ENCODE measurements at places on chromosomes 12 and 14.

DNA sequence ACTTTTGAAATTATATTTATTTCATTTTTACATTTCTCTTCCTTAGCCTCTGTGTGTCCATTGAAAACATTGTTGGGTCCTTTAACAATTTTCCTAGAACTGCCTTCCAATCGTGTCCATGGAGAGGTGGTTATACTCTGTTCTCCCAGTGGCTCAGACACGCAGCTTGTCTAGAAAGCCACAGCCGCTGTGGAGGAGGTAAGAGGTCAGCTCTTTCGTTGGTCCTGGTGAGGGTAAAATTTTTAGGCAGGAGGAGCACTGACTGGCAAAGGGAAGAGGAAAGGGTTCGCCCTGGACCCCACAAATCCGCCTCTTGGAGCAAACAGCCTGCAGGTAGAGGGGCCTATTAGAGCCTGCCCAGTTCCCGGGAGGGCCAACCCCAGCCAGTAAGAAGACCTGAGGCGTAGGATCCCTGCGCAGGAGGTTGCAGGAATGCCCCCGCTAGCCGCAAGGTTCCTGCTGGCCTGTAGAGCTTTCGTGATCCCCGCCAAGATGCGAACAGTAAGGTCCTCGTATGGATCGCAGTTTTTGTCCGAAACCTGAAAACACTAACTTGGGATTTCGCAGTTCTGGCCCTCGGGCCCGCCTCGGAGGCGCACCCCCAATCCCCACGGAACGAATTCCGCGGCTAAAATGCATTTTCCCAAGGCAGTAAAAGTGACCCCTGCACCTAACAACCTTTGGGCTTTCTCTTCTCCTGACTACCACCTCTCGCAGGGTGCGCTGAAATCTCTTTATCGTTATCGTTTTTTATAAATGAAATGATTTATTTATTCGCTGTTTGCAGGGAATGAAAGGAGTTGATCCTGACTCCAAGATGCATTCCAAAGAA lies 7.5 kb upstream of the PAX9 start:
- peaks cover 100% of the 10 kb centered on the region for H3K27me3 ChIP-seq
- peaks cover 9% of the 10 kb centered on the region for H3K4me1 ChIP-seq
- no peaks in the 10 kb centered on the region for H3K36me3 ChIP-seq
- peak overlapping the region; percentile 22 for H3K4me3 ChIP-seq
- no peak for DNase-seq

DNA sequence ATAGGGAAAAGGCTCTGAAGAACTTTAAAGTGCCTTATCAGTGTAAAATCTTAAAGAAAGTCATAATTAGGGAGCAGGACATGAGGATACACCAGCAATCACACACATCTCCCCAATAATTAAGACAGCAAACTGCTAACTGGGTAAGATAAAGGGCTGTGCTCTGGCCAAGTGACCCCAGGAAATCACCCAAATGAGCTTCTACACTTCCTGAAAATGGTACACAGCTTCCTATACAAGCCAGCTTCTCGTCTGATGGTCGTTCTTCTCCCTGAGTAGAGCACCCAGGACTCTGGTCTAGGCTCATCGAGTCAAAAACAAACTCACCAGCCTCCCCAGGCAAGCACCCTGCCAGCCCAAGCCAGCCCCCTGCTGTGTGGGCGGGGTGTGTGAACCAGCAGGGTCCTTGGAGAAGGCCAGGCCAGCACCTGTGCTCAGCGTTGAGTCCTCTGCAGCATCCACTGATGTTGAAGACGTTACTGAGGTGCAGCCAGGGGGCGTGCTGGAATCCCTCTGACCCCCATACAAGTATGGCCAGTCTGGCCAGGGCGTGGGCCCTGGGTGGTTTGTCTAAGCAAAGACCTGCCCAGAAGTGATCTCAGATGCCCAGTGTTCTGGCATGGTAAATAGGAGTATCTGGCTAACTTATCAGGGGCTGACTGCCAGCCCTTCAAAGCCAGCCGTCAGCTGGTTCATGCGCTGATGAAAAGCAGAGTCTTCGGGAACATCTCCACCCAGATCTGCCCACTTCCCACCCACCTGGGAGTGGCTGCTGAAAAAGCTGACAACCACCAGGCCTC lies 41.4 kb downstream of the ACTN1 start:
- DNase-seq = no peak
- H3K4me3 ChIP-seq = no peak overlapping the region
- H3K36me3 ChIP-seq = peaks cover 5% of the 10 kb centered on the region
- H3K27ac ChIP-seq = peak overlapping the region; percentile 73

DNA sequence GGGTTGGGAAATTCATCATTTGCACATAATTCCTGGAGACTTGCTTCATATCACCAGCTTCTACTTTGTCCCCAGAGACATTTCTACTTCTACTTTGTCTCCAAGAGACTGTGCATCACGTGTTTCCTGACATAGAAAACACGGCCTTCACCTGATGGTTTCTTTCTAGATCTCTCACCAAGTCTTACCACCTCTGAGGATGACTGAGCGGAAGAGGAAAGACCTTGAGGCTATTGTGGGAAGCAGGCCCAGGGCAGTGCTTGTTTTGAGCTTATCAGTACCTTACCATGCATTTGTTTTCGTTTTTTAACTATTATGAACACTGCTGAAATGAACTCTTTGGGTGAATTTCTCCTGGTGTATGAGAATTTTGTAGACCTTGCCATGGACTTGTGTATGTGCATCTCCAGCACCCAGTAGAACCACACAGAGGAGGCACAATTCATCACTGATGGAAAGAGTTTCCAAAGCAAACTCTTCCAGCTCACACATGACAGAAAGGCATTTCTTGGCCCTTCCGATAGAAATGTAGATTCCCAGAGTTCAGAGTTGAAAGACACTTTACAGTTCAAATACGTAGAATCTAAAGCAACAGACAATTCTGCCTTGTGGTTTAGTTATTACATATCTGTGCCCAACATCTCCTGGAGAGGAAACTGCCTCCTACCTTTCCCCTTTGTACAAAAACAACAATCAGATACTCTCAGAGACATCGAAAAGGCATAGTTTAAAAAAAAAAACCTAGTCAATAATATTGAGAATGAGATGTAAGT lies 434.7 kb downstream of the FUT8 start:
- no peak overlapping the region for H3K27ac ChIP-seq
- H3K36me3 ChIP-seq = no peaks in the 10 kb centered on the region
- H3K27me3 ChIP-seq = no peaks in the 10 kb centered on the region
- H3K4me3 ChIP-seq = no peak overlapping the region
- H3K4me1 ChIP-seq = peaks cover 5% of the 10 kb centered on the region

DNA sequence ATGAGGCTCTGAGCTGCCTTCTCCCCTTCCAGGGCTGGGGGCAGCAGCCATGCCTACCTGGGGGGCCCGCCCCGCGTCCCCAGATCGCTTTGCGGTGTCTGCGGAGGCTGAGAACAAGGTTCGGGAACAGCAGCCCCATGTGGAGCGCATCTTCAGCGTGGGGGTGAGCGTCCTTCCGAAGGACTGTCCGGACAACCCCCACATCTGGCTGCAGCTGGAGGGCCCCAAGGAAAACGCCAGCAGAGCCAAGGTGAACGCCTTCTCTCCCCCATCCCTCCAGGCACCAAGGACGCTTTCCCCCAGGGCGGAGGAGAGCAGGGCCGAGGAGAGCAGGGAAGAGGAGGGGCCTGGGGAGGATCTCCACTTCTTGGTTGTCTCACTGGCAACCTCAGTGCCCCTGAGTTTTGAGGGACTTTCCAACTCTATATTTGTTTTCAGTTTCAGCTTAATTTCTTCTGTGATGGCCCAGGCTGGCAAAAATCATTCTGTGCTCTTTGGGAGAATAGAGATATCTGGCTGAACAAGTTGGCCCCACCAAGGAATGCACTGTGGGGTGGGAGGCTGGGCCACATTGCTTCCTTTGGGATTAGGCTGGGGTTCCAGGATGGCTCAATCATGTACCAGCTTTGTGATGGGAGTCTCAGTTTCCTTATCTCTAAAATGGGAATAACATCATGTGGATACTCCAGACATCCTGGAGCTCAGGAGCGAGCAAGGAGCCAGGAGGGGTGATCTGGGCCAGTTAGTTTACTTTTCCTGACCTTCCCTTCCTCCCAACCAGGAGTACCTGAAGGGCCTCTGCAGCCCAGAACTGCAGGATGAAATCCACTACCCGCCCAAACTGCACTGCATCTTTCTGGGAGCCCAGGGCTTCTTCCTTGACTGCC lies 1.2 kb downstream of the KHNYN start:
- peak overlapping the region; percentile 90 for H3K4me3 ChIP-seq
- peak overlapping the region; percentile 80 for H3K27ac ChIP-seq
- H3K4me1 ChIP-seq = peaks cover 29% of the 10 kb centered on the region
- peak; percentile 66 for DNase-seq
- peaks cover 20% of the 10 kb centered on the region for H3K36me3 ChIP-seq

DNA sequence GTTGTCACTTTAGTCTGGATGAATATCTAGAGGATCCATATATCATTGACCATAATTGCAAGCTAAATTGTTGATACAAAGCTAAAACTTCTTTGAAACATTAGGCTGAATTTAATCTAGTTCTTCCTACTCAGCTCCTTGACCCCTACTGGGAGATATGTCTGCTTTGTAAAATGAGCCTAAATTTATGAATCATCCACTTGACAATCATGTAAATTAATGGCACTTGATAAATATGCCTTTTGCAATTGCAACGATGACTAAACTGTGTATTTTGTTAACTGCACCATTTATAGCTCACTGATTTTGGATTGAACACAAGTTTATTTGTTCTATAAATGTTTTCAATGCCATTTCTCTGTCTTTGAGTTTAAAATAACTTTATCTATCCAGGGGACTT lies 1616.5 kb upstream of the FLRT2 start:
- no peak overlapping the region for H3K4me3 ChIP-seq
- no peak overlapping the region for H3K27ac ChIP-seq
- no peaks in the 10 kb centered on the region for H3K27me3 ChIP-seq
- DNase-seq = no peak
- H3K4me1 ChIP-seq = peaks cover 5% of the 10 kb centered on the region
- no peaks in the 10 kb centered on the region for H3K36me3 ChIP-seq

DNA sequence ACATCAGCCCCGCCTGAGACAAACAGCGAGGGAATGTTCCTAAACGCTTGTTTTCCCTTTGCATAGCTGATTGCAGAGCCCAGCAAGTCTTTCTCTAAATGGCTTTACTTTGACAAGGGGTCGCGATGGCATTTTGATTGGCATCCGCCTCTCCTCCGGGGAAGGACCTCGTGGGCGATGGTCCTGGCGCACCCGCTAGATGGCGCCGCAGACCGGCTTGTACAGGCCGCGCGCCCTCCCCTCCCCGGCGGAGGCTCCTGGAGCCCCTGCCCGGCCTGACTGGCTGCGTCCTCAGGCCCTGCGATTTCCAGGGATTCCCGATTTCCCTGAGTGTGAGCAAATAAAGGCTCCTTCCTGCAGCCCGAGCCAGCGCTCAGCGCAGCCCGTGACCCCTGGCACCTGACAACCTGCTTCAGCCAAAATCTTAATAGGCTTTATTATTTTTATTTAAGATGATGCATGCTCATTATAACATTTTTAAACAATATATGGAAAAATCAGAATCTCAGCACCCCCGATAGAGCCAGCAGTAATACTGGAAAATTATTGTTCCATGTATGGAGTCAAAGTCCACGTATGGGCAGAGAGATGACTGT lies 468.3 kb downstream of the AACS start:
- H3K4me3 ChIP-seq = no peak overlapping the region
- H3K36me3 ChIP-seq = no peaks in the 10 kb centered on the region
- H3K4me1 ChIP-seq = no peaks in the 10 kb centered on the region
- DNase-seq = peak; percentile 80
- no peak overlapping the region for H3K27ac ChIP-seq

DNA sequence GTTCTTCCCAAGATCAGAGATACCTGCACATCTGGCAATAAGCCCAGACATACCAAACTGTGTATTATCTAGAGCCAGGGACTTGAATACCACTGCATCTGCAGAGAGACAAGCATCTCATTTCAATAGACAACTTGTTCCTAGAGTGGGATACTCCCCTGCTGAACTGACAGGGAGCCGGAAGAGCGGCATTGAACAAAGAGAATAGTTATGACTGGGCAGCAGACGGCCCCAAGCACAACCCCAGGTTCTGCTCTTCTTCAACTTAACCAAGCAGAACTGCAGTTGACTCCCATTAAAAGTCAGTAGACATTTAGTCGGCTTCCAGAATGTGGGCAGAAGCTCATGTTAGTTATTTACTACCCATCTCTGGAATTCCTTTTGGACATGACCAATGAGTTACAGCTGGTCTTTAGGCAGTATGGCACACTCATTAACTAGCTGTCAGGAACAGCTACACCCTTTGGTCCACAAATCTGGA lies 112.9 kb downstream of the HMGA2 start:
- no peak for DNase-seq
- peaks cover 7% of the 10 kb centered on the region for H3K36me3 ChIP-seq
- no peak overlapping the region for H3K4me3 ChIP-seq
- peak overlapping the region; percentile 22 for H3K27ac ChIP-seq
- H3K4me1 ChIP-seq = peaks cover 54% of the 10 kb centered on the region
- H3K27me3 ChIP-seq = no peaks in the 10 kb centered on the region

GRCh38 chr12:11171145-11171968 lies at the start of gene SMIM10L1:
SMIM10L1 (plus strand) TSS chr12:11171194; CDS start chr12:11171357, 163 bp downstream.
- peak within 1 kb of the TSS; percentile 100 for H3K27ac ChIP-seq
- no peaks in the 10 kb centered on the region for H3K27me3 ChIP-seq
- H3K36me3 ChIP-seq = peaks cover 63% of the 10 kb centered on the region
- DNase-seq = peak; percentile 91
- H3K4me3 ChIP-seq = peak within 1 kb of the TSS; percentile 99
- H3K4me1 ChIP-seq = peaks cover 16% of the 10 kb centered on the region

GRCh38 chr14:29716150-29716549 lies 211.5 kb downstream of the PRKD1 start:
- no peak overlapping the region for H3K4me3 ChIP-seq
- no peak overlapping the region for H3K27ac ChIP-seq
- H3K27me3 ChIP-seq = no peaks in the 10 kb centered on the region
- peaks cover 4% of the 10 kb centered on the region for H3K4me1 ChIP-seq

- H3K36me3 ChIP-seq = peaks cover 4% of the 10 kb centered on the region
- H3K27me3 ChIP-seq = no peaks in the 10 kb centered on the region
- no peaks in the 10 kb centered on the region for H3K4me1 ChIP-seq
- no peak overlapping the region for H3K4me3 ChIP-seq
Measured at GRCh38 chr14:102415671-102416070, 52.9 kb downstream of the TECPR2 start.

DNA sequence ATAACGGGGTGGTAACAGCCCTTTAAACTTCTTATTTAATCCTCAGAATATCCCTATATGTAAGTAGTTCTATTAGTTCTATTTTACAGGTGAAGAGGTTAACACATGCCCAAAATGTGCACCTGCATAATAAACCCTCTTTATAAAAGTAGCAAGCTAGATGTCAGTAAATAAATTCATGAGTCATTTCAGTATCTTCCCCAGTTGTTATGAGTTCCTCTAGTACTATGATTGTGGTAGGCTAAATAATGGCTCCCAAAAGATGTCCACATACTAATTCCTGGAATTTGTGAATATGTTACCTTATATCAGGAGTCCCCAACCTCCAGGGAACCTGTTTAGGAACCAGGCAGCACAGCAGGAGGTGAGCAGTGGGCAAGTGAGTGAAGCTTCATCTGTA lies 106.5 kb downstream of the TMTC3 start:
- no peaks in the 10 kb centered on the region for H3K4me1 ChIP-seq
- no peak overlapping the region for H3K4me3 ChIP-seq
- H3K27ac ChIP-seq = no peak overlapping the region
- no peaks in the 10 kb centered on the region for H3K36me3 ChIP-seq
- H3K27me3 ChIP-seq = no peaks in the 10 kb centered on the region

GRCh38 chr12:20443792-20444191 lies 75.5 kb downstream of the PDE3A start:
- no peak for DNase-seq
- H3K4me3 ChIP-seq = peak overlapping the region; percentile 5
- peak overlapping the region; percentile 29 for H3K27ac ChIP-seq
- peaks cover 8% of the 10 kb centered on the region for H3K4me1 ChIP-seq
- peaks cover 10% of the 10 kb centered on the region for H3K36me3 ChIP-seq
